Stomach (tissue), 19 donors: ENCODE measurements at places on chromosomes 7 and 10.

DNA sequence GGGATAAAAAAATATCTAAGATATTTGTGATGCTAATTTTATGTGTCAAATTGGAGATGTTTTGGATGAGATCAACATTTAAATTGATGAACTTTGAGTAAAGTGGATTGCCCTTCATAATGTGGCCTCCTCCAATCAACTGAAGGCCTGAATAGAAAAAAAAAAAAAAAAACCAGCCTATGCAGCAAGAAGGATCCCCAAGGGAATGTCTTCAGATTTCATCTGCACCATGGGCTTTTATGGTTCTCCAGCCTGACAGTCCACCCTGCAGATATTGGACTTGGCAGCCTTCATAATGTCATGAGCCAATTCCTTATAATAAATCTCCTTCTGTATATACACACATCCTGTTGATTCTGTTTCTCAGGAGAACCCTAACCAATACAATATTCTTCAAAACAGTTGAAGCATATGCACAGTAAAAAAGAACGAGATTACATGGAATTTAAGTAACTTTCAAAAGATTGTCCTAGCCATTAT, 316.9 kb upstream of the PLXDC2 start:
- H3K4me3 ChIP-seq: no peak overlapping the region
- no peaks in the 10 kb centered on the region for H3K4me1 ChIP-seq
- H3K27me3 ChIP-seq: no peaks in the 10 kb centered on the region
- H3K36me3 ChIP-seq: no peaks in the 10 kb centered on the region
- H3K27ac ChIP-seq: no peak overlapping the region

GRCh38 chr10:97307866-97308780, 10.9 kb upstream of the FRAT1 start:
- H3K4me3 ChIP-seq: no peak overlapping the region
- H3K27me3 ChIP-seq: no peaks in the 10 kb centered on the region
- DNase-seq: no peak
- no peaks in the 10 kb centered on the region for H3K4me1 ChIP-seq
- H3K36me3 ChIP-seq: no peaks in the 10 kb centered on the region
- H3K27ac ChIP-seq: no peak overlapping the region

DNA sequence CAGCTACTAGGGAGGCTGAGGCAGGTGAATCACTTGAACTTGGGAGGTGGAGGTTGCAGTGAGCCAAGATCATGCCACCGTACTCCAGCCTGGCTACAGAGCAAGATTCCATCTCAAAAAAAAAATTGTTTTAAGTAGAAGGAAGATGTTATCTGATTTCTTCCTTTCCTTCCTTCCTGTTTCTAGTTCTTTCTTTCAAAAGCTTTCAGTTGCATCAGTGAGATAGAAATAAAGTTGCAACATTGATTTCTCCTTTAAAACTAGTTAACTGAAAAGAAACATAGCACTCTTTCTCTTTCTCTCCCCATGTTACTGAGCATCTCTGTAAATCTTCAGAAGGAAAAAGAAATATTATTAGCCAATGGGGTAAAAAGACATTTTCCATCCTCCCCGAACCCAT, 37.5 kb downstream of the CNNM1 start:
- H3K4me1 ChIP-seq: no peaks in the 10 kb centered on the region
- no peak overlapping the region for H3K4me3 ChIP-seq
- DNase-seq: no peak
- no peak overlapping the region for H3K27ac ChIP-seq

DNA sequence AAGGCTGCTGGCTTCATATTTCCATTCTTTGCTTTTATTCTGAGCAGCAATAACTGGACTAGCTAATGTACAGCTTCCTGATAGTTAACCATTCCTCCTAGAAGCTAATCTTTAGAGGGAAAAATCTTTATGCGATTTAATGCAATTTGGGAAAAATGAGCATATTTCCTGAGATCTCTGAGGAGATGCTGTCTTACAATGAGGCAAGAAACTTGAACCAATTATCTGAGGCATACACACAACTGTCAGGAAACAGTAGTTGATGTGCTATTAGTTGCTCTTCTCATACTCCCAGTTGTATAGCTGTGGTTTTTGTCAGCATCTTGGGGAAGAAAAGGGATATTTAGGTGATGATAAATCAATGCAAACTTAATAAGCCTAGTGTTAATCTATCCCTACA, 265.9 kb downstream of the NEBL start:
- H3K4me1 ChIP-seq: no peaks in the 10 kb centered on the region
- no peak overlapping the region for H3K4me3 ChIP-seq
- H3K27me3 ChIP-seq: no peaks in the 10 kb centered on the region
- no peak for DNase-seq
- no peaks in the 10 kb centered on the region for H3K36me3 ChIP-seq

DNA sequence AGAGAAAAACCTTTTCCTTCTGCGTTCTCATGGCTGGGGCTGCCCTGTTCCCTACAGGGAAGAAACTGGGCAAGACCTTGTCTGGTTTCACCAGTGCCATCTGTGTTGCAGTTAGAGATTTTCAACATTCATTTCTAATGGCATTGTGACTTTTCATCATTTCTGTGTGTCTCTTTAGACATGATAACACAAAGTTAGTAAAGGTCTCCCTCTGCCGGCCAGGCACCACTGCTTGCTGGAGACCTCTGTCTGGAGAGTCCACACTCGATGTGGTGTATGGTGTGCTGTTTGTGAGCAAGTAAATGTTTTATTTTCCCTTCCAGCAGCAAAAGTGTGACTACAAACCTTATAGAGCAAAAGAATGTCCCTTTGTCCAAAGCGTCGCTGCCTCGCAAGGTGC, 213.5 kb downstream of the PAXIP1 start:
- no peaks in the 10 kb centered on the region for H3K36me3 ChIP-seq
- H3K27ac ChIP-seq: no peak overlapping the region
- H3K4me3 ChIP-seq: no peak overlapping the region
- peaks cover 4% of the 10 kb centered on the region for H3K4me1 ChIP-seq

- H3K27me3 ChIP-seq: no peaks in the 10 kb centered on the region
- no peaks in the 10 kb centered on the region for H3K36me3 ChIP-seq
- no peaks in the 10 kb centered on the region for H3K4me1 ChIP-seq
- H3K27ac ChIP-seq: peak overlapping the region; percentile 39
- no peak overlapping the region for H3K4me3 ChIP-seq
- DNase-seq: peak; percentile 58
These were observed 271.7 kb downstream of the ARHGAP12 start for GRCh38 chr10:31656851-31657433.

- H3K27ac ChIP-seq: no peak overlapping the region
- H3K4me3 ChIP-seq: no peak overlapping the region
These were observed 216.6 kb downstream of the ZMYND11 start for GRCh38 chr10:351770-352334.

DNA sequence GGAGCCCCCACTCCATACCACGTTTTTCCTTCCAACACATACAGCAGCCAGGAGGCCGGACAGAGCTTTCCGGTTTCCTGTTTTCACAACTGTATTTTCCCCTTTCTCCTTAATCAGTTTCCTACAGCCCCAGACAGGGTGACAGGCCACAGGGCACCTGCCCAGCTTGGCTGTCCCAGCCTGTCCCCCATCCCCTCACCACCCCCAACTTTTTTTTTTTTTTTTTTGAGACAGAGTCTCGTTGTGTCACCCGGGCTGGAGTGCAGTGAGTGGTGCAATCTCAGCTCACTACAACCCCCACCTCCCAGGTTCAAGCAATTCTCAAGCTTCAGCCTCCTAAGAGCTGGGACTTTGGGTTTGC, 10.3 kb upstream of the HSPB1 start:
- peak overlapping the region; percentile 94 for H3K27ac ChIP-seq
- peaks cover 54% of the 10 kb centered on the region for H3K4me1 ChIP-seq
- DNase-seq: no peak
- H3K36me3 ChIP-seq: no peaks in the 10 kb centered on the region

DNA sequence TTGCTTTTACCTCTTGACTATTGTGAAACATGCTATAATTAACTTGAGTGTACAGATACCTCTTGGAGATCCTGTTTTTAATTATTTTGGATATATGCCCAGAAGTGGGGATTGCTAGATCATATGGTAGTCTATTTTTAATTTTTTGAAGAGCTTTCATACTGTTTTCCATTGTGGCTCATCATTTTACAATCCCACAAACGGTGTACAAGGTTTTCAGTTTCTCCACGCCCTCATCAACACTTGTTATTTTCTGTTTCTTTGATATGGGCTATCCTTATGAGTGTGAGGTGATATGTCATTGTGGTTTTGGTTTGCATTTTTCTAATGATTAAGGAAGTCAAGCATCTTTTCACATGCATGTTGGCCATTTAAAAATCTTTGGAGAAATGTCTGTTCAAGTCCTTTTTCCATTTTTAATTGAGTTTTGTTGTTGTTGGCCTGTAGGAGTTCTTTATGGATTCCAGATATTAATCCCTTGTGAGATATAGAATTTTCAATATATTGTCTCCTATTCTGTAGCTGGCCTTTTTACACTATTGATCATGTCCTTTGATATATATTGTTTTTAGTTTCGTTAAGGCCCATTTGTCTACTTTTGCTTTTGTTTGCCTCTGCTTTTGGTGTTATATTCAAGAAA, 7.5 kb downstream of the AGK start:
- no peaks in the 10 kb centered on the region for H3K27me3 ChIP-seq
- no peak overlapping the region for H3K4me3 ChIP-seq
- no peaks in the 10 kb centered on the region for H3K4me1 ChIP-seq
- no peak for DNase-seq
- H3K27ac ChIP-seq: no peak overlapping the region

DNA sequence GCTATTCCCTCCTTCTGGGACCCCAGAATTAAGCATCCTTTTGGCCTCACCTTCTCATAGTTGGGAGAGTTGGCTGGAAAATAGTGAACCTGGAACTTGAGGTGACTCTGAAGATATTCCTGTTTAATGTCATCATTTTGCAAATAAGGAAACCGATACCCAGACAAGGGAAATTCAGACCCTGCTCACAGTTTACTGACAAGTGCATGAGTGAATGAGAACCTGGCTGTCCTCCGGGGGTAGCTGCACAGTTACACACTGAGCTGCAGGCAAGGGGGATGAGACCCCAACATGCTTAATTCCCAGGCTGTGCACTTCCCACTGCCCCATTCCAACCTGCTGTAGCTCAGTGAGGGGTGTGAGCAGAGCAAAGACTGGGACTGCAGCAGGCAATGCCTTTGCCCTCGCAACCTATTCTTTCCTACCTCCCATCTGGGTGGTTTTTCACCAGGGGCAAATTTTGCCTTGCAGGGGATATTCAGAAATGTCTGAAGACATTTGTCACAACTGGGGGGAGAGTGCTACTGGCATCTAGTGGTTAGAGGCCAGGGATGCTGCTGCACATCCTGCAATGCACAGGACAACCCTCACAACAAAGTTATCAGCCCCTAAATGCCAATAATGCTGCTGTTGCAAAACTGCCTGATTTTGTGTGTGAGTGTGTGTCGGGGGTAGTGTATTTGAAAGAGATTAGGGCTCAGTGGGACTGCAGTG, 136.2 kb downstream of the SORCS3 start:
- no peaks in the 10 kb centered on the region for H3K4me1 ChIP-seq
- no peaks in the 10 kb centered on the region for H3K27me3 ChIP-seq
- no peak overlapping the region for H3K4me3 ChIP-seq
- DNase-seq: no peak

- peaks cover 5% of the 10 kb centered on the region for H3K36me3 ChIP-seq
- peak; percentile 94 for DNase-seq
- no peak overlapping the region for H3K4me3 ChIP-seq
- peak overlapping the region; percentile 81 for H3K27ac ChIP-seq
These were observed 17.8 kb upstream of the PDLIM1 start for GRCh38 chr10:95308389-95309302.

- no peaks in the 10 kb centered on the region for H3K27me3 ChIP-seq
- H3K27ac ChIP-seq: no peak overlapping the region
- no peak overlapping the region for H3K4me3 ChIP-seq
These were observed 138.7 kb upstream of the CELF2 start for GRCh38 chr10:10878963-10879362.

DNA sequence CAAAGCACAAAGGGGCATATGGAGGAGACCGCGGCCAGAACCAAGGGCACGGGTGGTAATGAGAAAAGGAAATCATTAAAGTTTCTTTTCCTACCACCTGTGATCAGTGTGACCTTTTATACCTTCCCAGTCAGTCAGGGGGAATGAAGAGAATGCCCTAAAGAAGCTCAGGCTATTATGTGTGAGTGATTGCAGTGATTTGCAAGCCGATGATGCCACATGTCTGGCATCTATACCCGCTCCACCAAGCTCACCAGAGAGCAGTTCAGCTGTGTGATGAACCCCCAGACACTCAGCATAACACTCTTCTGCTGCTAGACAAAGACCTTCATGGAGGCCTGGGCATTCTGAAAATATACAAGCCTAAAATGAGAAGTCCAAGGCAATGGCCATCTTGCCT, 106.2 kb upstream of the AGK start:
- DNase-seq: no peak
- H3K27ac ChIP-seq: no peak overlapping the region
- H3K4me1 ChIP-seq: no peaks in the 10 kb centered on the region
- H3K36me3 ChIP-seq: no peaks in the 10 kb centered on the region

DNA sequence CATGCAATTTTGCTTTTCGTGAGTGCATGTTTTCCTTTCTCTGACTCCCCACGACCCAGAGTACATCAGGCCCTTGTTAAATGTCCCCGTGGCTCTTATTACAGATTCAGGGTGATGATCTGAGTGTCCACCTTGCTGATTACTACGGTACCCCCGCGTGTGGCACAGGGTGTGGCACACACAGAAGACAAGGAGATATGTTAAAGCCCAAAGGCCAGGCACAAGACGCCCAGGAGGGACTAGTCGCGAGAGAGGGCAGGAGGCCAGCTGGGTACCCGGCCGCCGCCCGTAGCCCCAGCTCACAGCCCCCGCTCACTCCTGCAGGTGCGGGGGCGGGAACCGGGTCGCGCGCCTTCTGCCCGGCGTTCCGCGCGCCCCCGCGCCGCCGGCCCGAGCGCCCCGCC, 281 bp upstream of the EXOC6 start:
- no peaks in the 10 kb centered on the region for H3K36me3 ChIP-seq
- no peaks in the 10 kb centered on the region for H3K27me3 ChIP-seq
- no peak for DNase-seq
- peak overlapping the region; percentile 97 for H3K4me3 ChIP-seq
- peak overlapping the region; percentile 97 for H3K27ac ChIP-seq

DNA sequence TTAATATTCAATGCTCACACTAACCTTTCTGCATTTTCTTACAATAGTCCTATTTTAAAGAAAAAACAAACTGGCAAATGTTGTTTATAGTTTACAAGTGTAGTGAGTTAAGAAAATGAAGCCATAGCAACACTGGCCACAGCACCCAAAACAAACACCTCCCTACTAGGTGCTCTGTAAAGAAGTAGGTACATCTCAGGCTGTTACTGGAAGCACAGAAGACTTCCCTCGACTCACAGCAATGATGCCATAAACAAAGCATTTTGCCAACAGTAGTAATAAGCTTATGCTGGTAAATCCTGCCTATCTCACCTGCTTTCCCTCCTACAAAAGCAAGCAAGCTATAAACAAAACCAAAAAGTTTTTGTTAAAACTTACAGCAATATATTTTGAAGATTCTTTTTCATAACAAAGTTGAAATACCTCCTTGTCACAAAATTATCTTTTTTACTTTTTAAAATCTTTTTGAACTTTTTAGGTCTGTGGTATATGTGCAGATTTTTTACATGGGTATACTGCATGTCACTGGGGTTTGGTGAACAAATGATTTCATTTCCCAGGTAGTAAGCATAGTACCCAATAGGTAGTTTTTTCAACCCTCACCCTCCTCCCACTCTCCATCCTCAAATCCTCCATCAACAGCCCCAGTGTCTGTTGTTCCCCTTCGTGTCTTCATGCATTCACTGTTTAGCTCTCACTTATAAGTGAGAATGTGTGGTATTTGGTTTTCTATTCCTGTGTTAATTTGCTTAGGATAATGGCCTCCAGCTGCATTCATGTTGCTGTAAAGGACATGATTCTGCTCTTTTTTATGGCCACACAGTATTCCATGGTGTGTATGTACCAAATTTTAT, 28.4 kb downstream of the COA1 start:
- DNase-seq: no peak
- peaks cover 4% of the 10 kb centered on the region for H3K36me3 ChIP-seq
- no peak overlapping the region for H3K4me3 ChIP-seq
- no peaks in the 10 kb centered on the region for H3K27me3 ChIP-seq
- no peak overlapping the region for H3K27ac ChIP-seq
